ENCODE measurements at places on chromosomes 4 and X. TPM values are rescaled to one million over a fixed set of nuclear protein-coding genes. Genes with fewer than 3 reads are reported as not detected.

TMPRSS11D gene
- not detected for total RNA-seq

VCX3A gene
- not detected for total RNA-seq

FAT4 gene
- 16.6 TPM for total RNA-seq

ARSJ gene
- 23.9 TPM for total RNA-seq

NIPAL1 gene
- 0.66 TPM for total RNA-seq

KCNIP4 gene
- 0.29 TPM for total RNA-seq

CXCL5 gene
- total RNA-seq = 19.5 TPM

NXF2 gene
- not detected for total RNA-seq

OPRPN gene
- not detected for total RNA-seq

DKK2 gene
- under 0.01 TPM for total RNA-seq

GYG2 gene
- total RNA-seq = 18.2 TPM

PNMA5 gene
- not detected for total RNA-seq

HSFX1 gene
- 0.29 TPM for total RNA-seq

GPR173 gene
- 3.7 TPM for total RNA-seq

MAGEC1 gene
- not detected for total RNA-seq

EIF2S3 gene
- total RNA-seq = 364 TPM

FGG gene
- not detected for total RNA-seq

DSPP gene
- not detected for total RNA-seq

PRR32 gene
- total RNA-seq = not detected

FAM193A gene
- total RNA-seq = 24.3 TPM

SHISA3 gene
- total RNA-seq = not detected

FAT1 gene
- total RNA-seq = 122 TPM

SERTM2 gene
- 0.57 TPM for total RNA-seq

DUSP9 gene
- under 0.01 TPM for total RNA-seq

SYN1 gene
- total RNA-seq = 1.1 TPM

ZAR1 gene
- total RNA-seq = not detected

POU3F4 gene
- total RNA-seq = not detected

SH3D19 gene
- total RNA-seq = 3.5 TPM

SOWAHB gene
- not detected for total RNA-seq

FUNDC2 gene
- 30.4 TPM for total RNA-seq

TKTL1 gene
- not detected for total RNA-seq

PRICKLE3 gene
- 5.0 TPM for total RNA-seq

SCARB2 gene
- total RNA-seq = 144 TPM

MAGEA10 gene
- not detected for total RNA-seq

ARMCX6 gene
- total RNA-seq = 24.9 TPM

CDS1 gene
- under 0.01 TPM for total RNA-seq

PPP4R3C gene
- total RNA-seq = not detected

MAGEC2 gene
- total RNA-seq = not detected

GPR34 gene
- total RNA-seq = not detected

KLHL34 gene
- 0.14 TPM for total RNA-seq

OTUD5 gene
- total RNA-seq = 58.4 TPM

ESX1 gene
- total RNA-seq = not detected

IDH3G gene
- total RNA-seq = 81.2 TPM

DMRTC1B gene
- total RNA-seq = not detected

CSN1S1 gene
- not detected for total RNA-seq

SSX4B gene
- not detected for total RNA-seq

MAOB gene
- total RNA-seq = under 0.01 TPM

AGA gene
- total RNA-seq = 35.4 TPM

CCDC110 gene
- 0.29 TPM for total RNA-seq

PPP2R3B gene
- 7.7 TPM for total RNA-seq

CXorf58 gene
- not detected for total RNA-seq

FAM9B gene
- not detected for total RNA-seq

GPR82 gene
- total RNA-seq = not detected

IDUA gene
- total RNA-seq = 17.9 TPM

ATG4A gene
- total RNA-seq = 15.2 TPM

ADGRG4 gene
- not detected for total RNA-seq
